ENCODE measurements at places on chromosomes 5 and 9.

DNA sequence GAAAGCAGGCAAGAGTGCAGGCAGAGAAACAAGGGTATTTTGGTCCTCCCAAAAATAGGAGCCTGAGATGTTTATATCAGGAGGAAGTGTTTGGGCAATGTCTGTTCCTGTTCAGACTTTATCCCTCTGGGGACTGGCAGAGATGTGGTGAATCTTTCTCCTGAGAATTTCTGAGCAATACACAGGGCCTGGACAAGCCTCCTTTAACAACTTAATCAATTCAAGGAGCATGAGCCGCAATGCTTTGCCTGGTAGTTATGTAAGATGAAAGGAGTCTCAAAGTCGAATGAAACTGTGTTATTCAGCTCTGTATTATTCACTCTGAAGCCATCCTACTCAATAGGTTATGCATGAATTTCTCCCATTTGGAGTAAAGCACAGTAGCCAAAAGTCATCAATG, 365.6 kb downstream of the MAN2A1 start:
- no peak for DNase-seq

DNA sequence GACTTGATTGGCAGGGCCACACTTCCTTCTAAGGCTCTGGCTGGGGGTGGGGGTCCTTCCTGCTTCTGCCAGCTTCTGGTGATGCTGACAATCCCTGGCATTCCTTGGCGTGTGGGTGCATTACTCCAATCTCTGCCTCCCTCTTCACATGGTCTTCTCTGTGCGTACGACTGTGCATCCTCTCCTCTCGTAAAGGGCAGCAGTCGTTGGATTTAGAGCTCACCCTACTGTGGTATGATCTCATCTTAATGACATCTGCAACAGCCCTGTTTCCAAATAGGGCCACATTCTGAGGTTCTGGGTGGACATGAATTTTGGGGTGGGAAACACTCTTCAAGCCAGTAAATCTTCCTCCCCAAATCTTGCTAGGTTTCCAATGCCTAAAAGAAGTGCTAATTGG, 36.8 kb downstream of the ROPN1L start:
- DNase-seq, result no peak

DNA sequence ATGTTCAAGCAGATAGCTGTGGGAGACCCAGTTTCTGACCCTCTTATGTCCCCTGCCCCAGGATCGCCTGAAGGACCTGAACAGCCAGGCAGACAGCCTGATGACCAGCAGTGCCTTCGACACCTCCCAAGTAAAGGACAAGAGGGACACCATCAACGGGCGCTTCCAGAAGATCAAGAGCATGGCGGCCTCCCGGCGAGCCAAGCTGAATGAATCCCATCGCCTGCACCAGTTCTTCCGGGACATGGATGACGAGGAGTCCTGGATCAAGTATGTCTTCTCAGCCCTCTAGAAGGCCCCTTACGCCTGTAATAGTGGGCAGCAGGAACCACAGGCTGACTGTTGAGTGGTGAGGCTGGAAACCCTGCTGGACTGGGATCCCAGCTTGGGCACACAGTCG, 41.1 kb downstream of the DYNC2I2 start:
- DNase-seq, result no peak

- no peak for DNase-seq
Measured at GRCh38 chr5:134037160-134037559, 32.4 kb upstream of the VDAC1 start.

DNA sequence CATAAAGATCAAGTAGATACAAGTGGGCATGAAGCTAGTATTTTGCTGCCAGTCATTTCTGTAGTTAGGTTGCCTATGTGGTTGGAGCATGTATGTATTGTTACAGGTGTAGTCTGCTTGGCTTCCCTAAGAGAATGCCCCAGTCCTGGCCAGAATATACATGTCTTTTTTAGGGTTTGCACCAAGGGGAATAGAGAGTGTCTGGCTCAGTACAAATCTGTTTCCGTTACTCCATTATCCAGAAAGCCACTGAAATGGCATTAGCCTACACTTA, 23.2 kb downstream of the TGFBR1 start:
- DNase-seq, result no peak

DNA sequence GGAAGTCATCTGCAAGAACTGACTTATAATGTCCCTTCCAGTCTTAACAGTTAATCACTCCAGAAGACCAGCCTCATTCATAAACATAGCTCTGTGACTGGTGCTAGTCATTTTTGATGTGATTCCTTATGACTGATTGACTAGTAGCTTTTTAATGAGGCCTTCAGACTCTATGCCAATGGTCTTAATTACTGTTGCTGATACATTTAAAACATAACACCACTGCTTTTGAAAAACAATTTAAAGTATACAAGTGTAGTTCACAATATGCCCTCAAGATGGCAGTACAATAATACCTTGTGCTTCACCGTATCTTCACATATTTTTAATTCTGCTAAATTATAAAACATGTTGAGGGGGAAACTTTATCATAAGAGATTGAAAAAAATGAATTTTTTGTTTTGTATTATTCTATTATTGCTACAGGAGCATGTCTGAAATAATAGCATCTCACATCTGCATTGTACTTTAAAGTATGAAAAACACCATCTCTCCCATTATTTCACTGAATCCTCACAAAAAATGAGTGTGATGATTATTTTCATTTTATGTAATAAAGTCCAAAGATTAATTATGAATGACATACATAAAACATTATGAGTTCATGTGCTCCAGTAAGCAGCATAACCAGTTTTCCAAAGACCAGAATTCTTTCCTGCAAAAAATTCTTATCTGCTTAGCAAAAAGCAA, 55.2 kb upstream of the SHISAL2B start:
- no peak for DNase-seq

- DNase-seq, result no peak
Measured at GRCh38 chr9:72527801-72528195, 6.4 kb downstream of the TMC1 start.

DNA sequence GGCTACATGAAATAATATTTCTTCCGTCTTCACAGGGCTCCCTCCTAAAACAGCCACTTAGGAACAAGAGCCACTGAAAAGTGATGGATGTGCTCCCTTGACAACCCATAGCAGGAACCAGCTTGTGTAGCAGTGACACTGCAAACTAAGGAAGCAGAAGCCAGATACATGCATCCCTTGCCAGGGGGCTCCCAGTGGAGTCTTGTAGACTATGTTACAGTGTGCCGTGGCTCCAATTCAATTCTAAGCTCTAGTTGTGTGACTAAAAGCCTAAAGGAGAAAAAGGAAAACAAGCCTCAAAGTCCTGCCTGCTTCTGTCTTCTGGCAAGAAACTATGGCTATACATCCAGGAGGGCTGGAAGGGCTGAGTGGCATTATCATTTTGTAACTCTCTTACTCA, 12.2 kb upstream of the TAF1L start:
- DNase-seq, result no peak

- DNase-seq, result no peak
Measured at GRCh38 chr9:111843971-111844370, 49.2 kb upstream of the SHOC1 start.

DNA sequence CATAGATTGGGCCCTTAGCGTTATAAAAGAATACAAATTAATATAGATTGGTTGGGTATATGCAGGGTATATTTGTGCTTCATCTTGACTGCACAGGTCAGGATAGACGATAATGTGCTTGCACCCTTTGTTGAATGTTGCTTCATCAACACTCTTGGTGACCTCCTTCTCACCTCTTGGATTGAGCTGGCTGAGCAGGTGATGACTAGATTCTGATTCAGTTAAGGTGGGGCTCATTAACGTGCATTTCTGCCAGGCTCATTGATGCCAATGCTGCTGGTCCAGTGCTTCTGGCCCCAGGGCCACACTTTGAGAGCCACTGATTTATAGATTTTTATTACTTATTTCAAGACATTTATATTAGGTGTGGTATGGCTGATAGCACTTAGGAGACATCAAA, 27.7 kb downstream of the PCSK5 start:
- DNase-seq, result no peak

DNA sequence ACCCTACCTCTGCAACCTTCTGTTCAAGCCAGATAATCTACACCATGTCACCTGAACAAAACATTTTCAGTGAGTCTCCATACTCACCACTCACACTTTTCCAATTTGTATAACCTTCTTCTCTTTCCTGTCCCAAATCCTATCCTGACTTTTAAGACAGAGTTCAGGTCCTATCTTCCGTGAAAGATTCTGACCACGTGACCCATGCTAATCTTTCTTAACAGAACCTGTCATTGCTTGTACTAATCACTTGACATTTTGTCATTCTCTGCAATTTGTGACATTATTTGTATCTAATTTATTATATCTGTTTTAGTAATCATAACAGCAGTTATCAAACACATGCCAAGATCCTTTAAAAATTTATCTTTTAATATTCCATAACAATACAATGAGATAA, 132.5 kb upstream of the PRLR start:
- DNase-seq, result no peak

DNA sequence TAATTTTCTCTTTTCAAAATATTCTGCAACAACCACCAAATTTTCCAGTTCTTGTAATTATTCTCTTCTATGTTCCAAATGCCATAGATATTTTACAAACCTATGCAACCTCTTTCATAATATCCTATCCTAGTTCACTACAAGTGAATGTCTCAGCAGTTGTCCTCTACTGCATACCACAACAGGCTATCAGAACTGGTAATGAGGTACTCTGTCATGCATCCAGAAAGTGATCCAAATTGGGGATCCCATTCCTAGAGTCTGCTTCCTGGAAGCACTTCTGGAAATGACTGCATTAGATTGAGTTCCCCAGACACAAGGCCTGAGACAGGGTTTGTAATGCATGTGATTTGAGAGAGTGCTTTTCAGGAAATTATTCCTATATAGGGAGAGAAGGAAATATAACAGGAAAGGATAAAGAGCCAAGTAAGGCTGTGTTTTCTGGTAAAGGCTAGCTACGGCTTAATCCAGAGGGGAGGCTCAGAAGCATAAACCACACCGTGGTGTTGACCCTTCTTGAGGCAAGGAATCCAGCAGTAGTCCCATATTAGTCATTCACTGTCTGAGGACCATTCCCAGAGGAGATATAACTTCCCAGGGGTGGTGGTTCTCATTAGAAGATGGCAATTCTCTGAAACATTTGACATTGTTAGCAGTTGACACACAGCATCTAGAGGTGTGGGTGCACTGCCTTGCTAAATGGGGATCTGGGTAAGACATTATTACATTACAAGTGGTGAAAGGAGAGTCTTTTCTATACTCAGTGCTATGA, 80.3 kb upstream of the FST start:
- DNase-seq, result no peak

- DNase-seq, result no peak
Measured at GRCh38 chr5:138538943-138539627, 4.0 kb downstream of the ETF1 start.

DNA sequence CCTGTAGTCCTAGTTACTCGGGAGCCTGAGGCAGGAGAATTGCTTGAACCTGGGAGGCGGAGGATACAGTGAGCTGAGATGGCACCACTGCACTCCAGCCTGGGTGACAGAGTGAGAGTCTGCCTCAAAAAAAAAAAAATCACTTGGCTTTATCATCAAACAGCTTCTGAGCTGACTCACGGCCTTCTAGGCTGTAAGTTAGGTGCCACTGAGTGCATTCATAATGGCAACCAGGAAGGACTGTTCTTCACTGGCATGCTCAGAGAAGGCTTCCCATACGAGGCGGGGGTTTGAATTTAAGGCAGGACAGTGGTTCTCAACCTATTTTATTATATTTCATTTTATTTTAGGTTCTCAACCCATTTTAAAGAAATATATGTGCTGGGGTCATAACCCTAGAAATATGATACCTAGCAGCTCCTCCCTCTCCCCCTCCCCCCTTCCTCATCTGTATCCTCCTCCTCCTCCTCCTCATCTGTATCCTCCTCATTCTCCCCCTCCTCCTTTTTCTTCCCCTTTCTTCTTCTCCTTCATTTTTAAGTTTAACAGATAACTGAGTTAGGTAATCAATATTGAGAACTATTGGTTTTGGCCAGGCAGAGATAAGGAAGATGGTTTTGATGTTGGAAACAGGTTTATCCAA, 19.0 kb upstream of the LHFPL2 start:
- DNase-seq, result no peak

DNA sequence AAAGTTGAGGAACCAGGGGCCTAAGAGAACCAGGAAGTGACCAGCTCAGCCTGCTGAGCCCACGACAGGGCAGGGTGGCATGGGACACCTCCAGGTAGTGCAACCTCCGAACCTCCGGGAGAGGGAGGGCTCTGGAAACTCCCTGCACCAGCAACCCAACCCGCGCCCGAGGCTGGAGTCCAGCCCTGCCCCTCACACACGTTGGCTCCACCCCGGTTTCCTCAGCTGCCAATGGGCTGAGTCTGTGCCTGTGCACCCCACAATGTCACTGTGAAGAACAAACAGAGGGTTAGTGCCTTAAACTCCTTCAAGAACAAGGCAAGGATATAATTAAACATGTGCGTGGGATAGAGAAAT, 17.0 kb upstream of the UNC5A start:
- DNase-seq, result no peak

DNA sequence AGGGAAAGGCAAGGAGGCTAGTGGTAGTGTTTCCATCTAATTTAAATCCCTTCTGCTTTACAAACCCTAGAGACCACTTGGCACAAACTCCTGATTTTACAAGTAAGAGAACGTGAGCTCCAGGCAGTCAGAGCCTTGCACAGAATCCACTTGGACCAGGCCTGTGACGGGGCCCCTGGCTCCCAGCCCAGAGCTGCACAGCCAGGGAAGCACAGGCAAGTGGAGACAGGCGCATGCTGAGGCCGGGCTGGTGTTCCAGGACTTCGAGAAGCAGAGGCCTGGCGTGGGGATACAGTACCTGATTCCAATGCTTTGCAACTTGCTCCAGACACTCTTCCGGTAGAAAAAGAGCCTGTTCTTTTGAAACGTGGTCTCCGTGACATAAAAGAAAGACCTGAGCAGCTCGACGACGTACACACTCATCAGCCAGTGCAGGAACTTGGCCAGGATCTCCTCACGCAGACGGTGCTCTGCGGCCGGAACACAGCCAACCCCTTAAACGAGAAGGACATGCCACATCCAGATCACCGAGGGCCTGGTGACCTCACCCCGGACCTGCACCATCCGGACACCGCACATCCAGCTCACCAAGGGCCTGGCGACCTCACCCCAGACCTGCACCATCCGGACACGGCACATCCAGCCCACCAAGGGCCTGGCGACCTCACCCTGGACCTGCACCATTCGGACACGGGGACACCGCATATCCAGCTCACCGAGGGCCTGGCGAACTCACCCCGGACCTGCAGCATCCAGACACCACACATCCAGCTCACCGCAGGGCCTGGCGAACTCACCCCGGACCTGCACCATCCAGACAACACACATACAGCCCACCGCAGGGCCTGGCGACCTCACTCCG, 12.5 kb downstream of the TERT start:
- no peak for DNase-seq

GRCh38 chr5:181259974-181260719, 796 bp downstream of the TRIM52 start:
- DNase-seq, result no peak
